ENCODE measurements at places on chromosomes 1 and 21.

DNA sequence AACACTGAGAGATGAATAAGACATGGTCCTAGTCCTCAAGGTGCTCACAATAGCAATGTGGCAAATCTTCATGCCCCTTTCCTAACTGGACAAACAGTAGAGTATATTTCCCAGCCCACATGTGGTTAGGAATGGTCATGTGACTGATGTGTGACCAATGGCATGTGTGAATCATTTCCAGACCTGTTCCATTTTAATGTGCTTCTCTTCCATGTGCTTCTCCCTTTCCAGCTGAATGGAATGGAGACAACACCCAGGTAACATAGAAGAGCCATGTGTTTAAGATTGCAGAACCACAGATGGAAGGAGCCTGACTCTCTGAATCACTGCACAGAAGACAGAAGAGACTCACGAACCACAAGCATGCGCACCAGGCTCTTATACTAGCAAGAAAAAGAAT lies 409.9 kb upstream of the NFIA start:
- DNase-seq, result no peak

DNA sequence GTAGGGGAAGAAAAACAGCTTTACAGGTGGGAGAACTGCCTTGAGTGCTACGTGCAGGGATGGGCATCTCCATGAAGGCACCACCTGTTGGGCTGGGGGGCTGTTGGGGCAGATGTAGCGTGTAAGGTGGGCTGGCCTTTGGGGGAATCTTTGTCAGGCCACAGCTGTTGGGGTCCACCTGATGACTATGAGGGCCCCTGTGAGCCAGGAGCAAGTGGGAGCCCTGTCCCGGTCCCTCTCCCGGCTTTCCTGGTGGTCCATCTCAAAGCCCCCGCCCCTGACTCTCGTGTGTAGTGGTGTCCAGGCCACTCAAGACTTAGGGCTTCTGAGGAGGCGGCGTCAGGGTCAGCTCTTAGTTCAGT lies 13.5 kb downstream of the SLC37A1 start:
- no peak for DNase-seq

DNA sequence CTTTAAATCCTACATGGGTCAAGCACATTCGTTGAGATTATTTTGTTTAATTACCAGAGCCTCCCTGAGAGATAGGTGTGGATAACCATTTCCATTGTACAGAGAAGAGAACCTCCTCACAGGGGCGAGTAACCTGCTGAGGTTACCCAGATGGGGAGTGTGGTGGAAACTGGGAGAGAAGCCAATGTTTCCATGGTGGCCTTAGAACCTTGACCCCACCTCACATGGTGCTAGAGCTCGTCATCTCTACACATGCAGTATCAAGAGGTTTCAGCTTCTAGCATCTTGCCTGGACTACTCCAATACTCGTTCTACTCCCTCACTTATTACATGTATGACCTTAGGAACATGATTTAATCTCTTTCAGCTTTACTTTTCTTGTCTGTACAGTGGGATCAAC lies 4.8 kb downstream of the REG4 start:
- no peak for DNase-seq

DNA sequence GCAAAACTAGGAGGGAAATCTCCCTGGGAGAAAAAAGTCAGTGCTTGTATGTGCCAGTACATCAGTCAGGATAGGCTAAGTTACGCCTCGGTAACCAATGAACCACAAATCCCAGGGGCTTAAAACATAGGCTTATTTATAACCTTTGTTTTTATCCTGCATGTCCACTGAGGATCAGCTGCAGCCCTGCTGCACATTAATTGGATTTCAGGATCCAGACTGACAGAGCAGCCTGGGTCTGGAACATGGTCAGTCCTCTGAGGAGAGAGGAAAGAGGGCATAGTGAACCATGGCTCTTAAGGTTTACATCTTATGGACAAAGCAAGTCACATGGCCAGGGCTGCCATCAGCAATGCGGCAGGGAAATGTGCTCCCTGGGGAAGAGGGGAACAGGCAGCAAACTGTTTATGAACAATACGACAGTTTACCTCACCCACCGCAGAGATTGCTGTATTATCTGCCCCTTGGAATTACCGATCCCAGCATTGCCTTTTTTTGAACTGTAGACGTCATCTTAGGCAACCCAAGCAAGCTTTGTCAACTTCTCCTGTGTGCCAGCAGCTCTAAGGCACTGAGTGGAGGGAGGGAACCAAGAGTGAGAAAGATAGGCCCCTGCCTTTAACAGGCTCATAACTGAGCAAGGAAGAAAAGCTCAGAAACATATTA lies 9.1 kb upstream of the SPRR4 start:
- no peak for DNase-seq

- DNase-seq, result no peak
These were observed 18.0 kb downstream of the HHIPL2 start for GRCh38 chr1:222529916-222530315.

DNA sequence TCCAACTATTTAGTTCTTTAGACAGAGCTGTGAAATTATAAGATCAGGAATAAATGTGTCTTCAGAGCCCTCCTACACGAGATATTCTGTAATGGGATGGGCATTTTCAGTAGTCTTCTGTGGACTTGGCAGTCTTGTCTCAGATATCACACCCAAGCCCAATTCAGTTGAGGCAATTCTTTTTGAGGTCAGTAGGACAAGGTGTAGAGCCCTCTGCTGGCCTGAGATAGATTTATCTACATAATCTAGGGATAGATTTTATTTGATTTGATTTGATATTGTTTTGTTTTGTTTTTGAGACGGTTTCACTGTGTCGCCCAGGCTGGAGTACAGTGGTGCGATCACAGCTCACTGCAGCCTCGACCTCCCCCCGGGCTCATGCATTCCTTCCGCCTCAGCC lies 77.5 kb downstream of the FMN2 start:
- no peak for DNase-seq

DNA sequence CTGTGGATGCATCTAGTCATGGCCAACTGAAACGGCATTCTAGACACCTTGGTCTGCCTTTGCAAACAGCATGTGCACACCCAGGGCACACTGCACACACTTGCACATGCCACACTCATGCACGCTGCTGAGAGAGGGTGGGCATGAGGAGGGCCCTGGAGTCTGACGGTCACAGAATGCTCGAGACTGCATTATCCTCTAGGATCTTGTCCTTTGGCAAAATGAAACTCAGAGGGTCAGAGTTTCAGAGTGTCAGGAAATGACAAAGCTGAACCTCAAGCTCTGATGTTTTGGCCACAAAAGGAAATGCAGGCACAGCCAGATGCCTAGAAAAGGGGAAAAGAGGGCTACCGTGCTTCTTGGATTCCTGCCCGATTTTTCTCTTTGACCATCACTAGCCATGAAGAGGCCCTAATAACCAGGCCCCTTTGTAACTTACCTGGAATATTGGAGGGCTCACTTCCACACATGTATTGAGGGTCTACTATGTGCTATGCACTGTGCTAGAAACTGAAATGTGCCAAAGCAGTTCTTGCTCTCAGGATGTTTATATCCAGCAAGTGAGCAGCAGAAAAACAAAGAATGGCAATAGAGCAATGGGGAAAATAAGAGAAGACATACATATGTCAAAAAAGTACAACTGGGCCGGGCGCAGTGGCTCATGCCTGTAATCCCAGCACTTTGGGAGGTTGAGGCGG lies 65.4 kb downstream of the TOMM20 start:
- no peak for DNase-seq

DNA sequence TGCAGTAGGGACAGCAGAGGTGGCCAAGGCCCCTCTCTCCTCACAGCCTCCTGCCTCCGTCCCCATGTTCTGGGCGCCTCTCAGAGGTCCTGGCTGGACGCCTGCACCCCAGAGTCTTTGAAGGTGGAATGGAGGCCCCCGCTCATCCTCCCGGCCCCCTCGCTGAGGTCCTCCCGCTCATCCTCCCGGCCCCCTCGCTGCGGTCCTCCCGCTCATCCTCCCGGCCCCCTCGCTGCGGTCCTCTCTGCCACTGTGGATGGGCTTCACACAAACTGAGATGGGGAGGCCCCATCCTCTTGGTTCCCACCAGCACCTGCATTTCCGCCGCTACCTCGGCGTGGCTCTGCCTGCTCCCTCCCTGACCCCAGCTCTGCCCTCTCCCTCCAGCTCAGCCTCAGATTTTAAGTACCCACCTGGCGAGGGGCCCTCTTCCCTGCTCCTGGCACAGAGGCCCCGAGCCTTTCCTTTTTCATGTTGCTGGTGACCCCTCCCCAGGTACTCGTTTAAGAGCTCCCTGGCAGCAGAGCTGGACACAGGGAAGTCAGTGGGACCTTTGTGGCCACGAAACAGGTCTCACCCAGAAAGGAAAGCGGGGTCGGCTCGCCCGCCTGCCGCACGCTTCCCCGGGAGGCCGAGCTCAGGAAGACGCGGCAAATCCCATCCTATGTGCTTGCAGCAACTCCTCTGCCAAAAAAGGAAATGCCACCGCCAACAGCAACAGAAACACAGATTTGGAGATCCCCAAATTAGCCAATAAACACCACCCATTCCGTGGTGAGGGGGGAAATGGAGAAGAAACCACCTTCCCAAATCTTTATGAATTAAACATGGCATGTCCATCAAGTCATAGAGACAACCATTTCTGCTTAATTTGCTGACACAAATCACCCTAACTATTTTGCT lies 143.7 kb downstream of the PRDM16 start:
- DNase-seq, result no peak

DNA sequence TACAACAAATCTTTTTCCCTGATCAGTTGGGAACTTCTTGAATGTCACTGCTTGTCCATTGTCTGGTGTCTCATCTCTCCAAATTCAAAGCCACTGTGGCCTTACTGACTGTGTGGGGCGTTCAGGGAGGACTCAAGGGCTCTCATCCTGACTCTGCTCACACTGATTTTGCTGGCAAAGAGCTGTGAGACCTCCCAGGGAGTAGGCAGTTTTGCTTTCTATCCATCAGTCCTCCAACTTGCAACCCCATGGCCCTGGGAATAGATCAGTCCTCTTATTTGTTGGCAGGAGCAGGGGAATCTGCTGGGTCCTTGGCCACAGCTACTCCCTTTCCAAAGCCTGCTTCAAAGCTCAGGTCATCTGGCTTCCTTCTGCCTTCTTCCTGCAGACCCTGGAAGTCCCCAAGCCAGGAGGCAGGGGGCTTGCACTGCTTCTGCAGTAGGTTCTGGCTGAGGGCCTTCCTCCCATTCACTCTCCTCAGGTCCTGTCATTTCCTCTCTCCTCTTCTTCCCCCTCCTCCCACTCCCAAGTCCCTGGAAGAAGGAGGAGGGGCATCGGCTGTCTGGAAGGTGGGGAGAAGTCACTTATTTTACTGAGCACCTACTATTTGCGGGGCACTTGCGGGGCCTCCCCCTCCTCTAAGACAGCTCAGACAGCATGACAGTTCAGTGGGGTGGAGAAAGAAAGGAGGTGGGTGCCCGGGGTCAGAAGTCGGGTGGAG lies 876 bp upstream of the NAV1 start:
- no peak for DNase-seq

DNA sequence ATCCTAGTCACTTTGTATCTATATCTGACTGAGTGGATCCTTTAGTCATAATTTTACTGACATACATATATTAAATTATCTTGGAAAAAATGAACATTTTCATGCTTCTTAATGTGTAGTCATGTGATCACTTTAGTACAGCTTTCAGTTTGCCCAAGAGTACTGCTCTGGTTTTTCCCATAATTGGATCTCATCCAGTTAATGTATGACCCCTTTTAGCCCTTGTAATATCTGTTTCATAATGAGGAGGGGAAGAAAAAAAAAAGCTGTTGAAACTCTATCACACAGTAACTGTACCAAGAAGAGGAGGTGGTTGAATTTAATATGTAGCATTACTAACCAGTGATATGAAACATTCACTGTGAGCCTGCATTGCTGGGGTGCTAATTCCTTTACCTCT lies 328.7 kb downstream of the PTPRC start:
- no peak for DNase-seq

GRCh38 chr1:93708734-93709481 lies 27.3 kb upstream of the BCAR3 start:
- peak; percentile 90 for DNase-seq

DNA sequence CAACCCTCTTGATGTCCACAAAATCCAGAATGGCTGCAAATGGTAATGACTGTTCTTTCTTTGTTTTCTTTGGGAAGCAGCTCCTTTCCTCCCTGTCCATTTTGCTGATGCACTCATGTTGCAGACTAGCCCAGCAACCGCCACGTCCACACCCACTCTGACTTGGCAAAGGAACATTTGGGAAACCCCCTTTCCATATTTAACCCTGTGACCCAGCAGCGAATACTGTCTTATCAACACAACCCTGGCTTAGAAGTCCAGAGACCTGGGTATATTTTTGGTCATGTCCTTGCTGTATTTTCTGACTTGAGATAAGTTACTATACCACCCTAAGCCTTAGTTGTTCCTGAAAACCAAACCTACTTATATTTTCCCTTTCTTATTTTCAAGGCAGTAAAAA lies 18.1 kb upstream of the SHE start:
- DNase-seq, result no peak

- peak; percentile 4 for DNase-seq
These were observed 13.3 kb upstream of the LCE5A start for GRCh38 chr1:152497273-152497672.

DNA sequence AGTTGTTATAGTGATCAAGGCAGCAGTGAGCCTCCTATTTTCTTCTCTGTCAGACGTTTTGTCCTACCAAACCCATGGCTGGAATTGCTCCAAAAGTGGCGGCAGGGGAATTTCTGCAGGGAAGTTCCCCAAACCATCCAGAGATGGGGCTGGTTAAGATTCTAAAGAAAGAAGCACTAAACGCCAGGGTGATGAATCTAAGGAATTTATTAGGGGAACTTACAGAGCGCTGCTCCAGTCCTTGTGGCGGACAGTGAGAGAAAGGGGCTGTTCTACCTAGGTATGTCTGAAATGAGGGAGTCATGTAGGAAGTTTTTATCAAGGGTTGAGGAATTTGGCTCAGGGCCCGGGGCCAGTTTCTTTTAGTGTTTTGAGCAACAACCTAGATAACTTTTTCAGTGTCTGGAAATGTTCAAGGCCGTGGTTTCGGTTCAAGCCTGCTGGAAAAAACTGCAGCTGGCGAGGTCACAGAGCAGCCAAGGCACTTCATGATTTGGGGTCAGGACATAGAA lies 222.4 kb upstream of the B3GALT2 start:
- DNase-seq, result no peak

GRCh38 chr1:175511496-175511895 lies 231.9 kb downstream of the TNR start:
- no peak for DNase-seq

DNA sequence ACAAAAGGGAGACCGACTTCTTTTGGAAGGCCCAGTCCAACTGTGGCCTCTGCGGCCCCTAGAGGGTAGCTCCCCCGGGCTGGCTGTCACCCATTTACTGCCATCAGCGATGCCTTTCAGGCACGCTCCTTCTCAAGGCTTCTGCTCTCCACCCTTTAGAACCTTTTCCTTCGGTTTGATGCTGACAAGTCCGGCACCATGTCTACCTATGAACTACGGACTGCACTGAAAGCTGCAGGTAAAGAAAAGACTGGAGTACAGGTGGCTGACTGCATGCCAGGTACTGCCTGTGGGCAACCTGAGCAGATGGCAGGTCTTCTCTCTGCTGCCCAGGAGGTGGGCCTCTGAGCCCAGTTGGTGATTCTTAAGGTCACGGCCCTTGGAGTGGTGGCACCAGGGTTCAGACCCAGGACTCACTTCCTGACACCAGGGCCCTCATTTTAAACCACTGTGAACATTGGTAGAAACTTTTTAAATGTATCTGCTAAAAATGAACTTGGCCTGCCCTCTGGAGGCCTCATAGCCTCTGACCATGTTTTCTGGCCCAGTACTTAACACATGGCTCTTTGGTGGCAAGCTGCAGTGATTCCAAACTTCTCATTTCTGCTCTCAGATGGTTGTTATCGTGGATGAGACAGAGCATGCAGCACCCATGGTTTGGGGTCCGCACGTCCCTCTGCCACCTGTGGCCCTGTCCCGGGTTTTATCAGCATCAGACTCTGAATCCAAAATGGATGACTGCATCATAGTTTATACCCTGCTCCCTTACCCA lies 45.7 kb downstream of the CAPN9 start:
- DNase-seq, result no peak
